ENCODE measurements at places on chromosomes 3 and 15. TPM values are rescaled to one million over a fixed set of nuclear protein-coding genes. Genes with fewer than 3 reads are reported as not detected.

The PCOLCE2 gene
- total RNA-seq = 14.3 TPM

The CTNNB1 gene
- 335 TPM for total RNA-seq

The SEMA3B gene
- 18.2 TPM for total RNA-seq

The KBTBD13 gene
- 0.18 TPM for total RNA-seq

The SI gene
- not detected for total RNA-seq

The CP gene
- total RNA-seq = 12.5 TPM

The MKRN2OS gene
- 2.3 TPM for total RNA-seq

The TRH gene
- total RNA-seq = not detected

The DIPK2A gene
- 24.7 TPM for total RNA-seq

- no peak for DNase-seq
Measured at GRCh38 chr15:57367556-57367955, 8.7 kb upstream of the CGNL1 start.

DNA sequence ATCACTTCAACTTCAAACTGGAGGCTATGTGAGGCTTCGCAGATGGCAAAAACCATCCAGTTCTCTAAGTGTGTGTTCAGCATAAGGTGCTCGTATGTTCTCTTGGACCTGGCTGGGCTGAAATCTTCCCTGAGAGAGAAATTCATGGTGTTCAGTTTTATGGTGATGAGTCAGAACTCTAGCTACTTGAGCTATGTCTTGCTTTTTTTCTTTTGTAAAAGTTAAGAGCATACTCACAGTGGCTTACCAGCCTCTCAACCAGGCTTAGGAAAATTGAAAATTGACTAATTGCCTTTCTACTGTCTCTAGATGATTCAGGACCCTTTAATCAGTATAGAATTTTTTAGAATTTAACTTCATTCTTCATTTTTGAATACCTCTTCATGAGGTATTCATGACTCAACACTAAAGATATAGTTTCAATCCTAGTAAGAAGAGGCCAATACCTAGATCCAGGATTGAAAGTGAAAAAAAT, 617.5 kb downstream of the TBL1XR1 start:
- no peak for DNase-seq

- no peak for DNase-seq
Measured at GRCh38 chr15:42879443-42879842, 41.1 kb downstream of the TTBK2 start.

DNA sequence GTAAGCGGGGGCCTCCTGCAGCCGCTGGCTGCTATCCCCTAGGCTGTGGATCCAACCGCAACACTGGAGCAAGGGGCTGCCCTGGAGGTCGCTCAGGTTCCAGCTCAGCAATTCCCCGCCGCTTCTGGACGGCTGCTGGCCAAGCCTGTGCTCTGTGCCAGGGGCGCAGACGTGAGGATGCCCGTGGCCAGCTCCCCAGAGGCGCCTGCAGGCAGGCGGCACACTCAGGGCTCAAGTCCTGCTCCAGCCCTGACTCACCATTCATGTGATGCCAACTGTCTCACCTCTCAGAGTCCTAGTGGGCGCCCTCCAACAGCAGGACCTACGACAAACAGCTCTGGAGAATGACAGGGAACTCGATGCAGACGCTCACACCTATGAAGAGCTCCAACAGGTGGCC, 31.6 kb downstream of the KLHL25 start:
- DNase-seq = no peak

DNA sequence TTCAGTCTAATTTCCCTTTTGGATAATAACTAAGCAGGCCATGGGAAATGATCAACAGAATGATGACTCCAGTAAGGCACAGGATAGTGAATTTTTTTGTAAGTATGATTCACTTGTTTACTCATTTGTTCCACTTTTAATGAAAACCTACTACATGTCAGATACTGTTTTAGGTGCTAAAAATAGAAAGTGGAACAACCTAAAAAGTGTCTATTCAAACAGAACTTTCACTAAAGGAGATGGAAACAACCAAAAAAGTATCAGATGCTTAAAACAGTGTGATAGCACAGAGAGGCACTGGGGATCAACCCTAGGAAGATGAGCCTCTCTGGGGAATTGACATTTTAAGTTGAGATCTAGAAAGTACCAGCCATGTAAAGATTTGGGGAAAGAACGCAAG, 11.1 kb downstream of the RYK start:
- no peak for DNase-seq

DNA sequence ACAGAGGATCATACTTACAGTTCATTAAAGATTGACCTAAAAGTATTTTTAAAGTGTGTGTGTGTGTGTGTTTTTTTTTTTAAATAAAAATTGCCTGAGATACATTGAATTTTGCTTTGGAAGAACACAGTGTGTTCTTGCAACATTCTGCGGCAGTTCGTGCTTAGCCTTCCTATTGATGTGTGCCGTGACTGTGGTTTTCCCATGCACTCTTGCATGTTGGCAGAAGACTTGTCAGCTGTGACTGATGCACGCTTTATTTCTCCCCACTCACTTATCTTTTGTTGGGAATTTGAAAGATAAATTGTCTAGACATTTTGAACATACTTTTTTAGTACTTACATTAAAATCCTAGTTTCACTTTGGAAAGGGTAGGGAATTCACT, 136.3 kb upstream of the LRRFIP2 start:
- no peak for DNase-seq

GRCh38 chr3:59698091-59698490, 648.3 kb upstream of the CFAP20DC start:
- DNase-seq = no peak

DNA sequence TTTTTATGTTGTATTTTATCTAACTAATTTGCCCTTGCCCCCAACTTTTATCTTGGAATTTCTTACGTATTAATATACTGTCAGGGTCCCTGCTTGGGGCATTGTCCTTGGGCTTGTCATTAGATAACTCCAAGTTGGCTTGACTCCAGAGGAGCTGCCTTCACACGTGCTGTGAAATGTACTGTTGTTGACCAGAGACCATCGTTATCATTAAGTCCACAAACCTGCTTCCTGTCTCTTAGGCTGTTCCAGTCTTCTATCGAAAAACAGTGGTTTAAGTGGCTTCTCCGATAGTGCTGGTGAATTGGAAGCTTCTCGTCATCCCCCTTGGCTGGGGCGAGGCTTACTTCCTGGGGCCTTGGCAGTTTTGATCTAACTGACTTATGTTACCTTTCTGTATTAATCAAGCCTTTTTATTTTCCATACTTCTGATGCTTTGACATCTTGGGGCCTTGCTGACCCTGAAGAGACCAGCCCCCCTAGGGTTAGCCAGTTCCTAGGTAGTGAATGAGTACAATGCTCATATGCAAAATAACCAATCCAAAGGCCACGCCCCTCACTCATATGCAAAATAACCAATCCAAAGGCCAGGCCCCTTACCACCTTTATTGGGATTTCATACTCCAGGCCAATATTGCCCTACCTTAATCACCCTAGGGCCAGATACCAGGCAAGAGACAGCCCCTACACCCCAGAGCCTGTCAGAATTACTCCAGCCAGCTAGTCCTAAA, 164.5 kb downstream of the IGF1R start:
- DNase-seq = no peak

DNA sequence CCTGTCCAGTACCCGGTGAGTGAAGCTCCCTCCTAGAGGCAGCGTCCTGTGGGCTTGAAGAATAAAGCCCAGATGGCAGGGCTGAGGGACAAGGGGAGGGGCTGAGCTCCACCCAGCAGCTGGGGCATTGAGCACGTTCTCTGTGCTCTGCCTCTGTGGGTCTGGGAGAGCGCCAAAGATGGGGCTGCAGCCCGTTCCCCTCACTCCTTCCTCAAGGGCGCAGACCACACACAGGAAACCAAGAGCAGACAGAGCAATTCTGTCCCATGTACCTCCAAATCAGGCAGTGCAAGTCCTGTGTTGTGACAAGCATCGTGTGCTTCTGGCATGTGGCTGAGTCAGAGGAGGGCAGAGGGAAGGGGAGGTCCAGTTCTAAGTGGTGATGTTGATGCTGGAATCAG, 15.7 kb upstream of the KIF23 start:
- DNase-seq = no peak

DNA sequence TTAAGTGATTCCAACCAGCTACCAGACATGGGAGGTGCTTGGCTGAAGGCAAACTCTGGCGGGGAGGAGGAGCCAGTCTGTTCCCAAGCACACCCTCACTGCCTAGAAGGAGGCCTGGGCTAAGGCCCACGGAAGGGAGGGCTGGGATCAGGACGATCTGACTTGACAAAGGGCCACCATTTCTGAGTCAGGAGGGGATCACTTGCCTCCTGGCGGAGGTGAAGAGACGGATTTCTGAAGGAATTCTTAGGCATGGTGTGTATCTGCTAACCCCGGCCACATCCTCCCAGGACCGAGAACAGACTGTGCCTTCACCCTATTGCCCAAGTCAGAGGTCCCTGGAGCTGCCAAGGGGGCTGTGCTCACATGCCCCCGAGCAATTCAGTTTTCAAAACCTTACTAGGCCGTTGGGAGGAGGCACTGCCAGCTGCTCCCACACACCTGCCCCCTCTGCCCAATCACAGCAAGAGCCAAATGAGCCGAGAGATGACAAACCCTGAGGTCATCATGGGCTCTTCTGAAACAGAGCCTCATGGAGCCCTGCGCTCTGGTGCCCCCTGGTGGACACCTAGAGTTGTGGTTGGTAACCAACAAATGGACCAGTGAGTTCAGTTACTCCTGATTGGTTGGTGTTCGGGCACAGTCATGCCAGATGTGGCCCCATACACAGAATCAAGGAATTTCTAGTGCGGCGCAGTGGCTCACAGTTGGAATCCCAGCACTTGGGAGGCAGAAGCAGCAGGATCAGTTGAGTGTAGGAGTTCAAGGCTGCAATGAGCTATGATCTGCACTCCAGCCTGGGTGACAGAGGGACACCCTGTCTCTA, 6.5 kb upstream of the TNK2 start:
- peak; percentile 94 for DNase-seq

GRCh38 chr3:112811917-112812660, 34.6 kb downstream of the CD200R1L start:
- DNase-seq = no peak
